ENCODE measurements at places on chromosomes 2 and 18.

DNA sequence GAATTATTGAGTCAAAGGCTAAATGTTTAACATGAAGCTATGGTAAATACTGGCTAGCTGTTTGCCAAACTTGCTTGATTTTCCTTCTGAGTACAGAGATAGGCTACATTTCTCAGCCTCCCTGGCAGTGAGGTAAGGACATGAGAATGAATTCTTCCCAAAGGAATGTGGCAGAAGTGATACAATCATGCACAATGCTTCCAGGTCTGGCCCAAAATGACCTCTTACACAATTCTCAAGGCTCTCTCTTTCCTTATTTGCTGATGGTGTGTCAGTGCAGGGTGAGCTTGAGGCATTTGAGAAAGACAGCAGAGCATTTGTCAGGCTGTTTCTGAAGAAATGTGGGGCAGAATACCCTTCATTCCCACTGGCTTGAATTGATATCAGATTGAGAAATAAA, 95.6 kb upstream of the NABP1 start:
- DNase-seq, result no peak

DNA sequence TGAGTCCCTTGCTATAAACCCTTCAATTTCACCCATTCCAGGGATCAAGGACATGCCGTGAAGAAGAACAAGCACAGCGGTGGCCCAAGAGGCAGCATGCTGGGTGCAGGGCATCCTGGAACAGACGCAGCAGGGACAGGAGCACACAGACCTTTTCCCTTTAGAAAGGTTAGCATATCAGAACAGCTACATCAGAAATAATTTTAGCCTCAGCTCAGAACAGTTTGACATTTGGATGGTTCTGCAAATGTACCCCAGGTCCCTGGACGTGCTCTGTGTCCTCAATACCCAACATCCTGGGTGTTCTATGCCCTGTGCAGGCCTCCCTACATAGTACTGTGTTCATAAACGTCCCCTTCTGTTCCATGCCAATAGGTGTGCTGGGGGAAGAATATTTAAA, 80.4 kb downstream of the MYOM1 start:
- no peak for DNase-seq

- DNase-seq, result no peak
Observed at GRCh38 chr18:23306822-23307221, 146.3 kb upstream of the RIOK3 start.

GRCh38 chr2:2974982-2975381, 402.6 kb downstream of the EIPR1 start:
- no peak for DNase-seq

- no peak for DNase-seq
Observed at GRCh38 chr2:144459937-144460336, 60.0 kb downstream of the ZEB2 start.

DNA sequence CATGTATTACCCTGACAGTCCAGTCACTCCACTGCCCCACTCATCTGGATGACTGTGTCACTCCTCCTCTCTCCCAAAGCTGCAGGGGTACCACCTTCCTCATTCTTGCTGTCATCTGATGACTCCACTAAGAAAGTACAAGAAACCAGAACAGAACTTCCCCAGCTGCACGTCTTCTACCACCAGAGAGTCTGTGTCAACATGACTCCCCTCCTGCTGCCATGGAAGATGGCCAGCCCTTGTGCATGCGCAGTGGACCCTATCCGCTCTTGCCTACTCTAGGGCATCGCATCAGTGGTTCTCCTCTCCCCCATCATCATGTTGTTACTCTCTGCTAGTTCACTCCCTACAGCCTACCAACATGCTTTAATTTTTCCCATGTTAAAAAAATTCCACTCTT, 14.5 kb upstream of the ST8SIA3 start:
- no peak for DNase-seq

DNA sequence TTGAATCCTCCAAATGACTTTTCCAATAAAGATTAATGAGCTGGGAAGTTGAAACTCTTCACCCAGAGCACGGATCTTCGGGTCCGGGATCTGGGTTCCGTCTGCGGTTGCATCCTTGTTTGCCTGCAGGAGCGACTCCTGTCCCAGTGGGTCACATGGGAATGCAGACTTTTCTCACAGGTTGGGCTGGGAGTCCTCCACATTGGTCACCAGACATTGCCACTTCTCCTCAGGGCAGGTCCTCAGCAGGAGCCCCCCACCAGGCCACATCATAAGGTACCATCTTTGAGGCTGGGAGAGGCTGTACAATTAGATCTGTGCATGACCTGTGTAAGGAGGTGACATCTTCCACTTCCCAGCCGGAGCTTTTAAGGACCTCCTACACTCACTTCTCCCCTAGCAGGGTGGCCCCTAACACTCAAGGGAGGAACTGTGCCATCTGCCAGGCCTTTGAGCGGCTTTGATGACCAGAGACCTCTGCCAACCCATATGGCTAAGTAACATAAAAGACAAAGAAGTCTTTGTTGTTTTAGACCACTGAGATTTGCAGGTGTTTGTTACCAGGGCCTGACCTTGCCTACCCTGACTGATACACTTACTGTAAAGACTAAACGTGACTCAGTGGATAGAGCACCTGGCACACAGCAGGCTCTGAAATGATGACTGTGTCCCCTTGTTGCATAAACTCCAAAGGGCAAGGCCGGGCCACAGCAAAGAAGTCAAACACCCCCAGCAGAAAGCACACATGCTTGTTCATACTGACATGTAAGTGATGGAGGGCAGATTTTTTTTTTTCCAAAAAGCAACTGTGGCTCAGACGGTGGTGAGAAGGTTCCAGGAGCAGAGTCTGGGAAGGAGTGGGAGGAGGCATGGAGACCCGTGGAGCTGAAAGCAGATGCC, 7.9 kb upstream of the TEX51 start:
- no peak for DNase-seq

All from transverse colon (tissue), 4 donors.